Stimulated activated CD4-positive, alpha-beta T cell treated with anti-CD3 and anti-CD28 coated beads, Interleukin-1b, Interleukin-23, amount 100 ng/mL, for 4 hours (primary cell): ENCODE measurements at places on chromosomes 4 and X.

- no peak for DNase-seq
These were observed 29.1 kb downstream of the NELFA start for GRCh38 chr4:1979477-1980196.

GRCh38 chr4:114907568-114907967 is 205.9 kb downstream of the NDST4 start:
- no peak for DNase-seq

- no peak for DNase-seq
These were observed 18.9 kb upstream of the DUSP9 start for GRCh38 chrX:153628129-153628528.

DNA sequence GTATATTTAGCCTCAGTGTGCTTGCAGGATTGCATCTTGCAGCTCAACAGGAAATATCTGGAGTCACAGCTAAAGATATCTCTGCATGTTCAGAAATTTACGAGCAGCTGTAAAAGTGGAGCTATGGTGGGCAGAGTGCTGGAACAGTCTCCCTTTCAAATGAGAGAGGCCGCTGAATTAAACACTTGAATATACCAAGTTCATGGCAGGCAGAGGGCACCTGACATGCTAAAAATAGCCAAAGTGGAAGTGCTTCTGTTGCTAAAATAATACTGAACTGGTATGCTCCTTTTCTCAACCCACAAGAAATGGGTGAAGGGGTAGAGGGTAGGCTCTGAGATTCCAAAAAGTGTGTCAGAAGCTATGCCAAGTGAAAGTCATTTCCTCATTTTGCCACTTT is 98.1 kb downstream of the MGST2 start:
- no peak for DNase-seq

DNA sequence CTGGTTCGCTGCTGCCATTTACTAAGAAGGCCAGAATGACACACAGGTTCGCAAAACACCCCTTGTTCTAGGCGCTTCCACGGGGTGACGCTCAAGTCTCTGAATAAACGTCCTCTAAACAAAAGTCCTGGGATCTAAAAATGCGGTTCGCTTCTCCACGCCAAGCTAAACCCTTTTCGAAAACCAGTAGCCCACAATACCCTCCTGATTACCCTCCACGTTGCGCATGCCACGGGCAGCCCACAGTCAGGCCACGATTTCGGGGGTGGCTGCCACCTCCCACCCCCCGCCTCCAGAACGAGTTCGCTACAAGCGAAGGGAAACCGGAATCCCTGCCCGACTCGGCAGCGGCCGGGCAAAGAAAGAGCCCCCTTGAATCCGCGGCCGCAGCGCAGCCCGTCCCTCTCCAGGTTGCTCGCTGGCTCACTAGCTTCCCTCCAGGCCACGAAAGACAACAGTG is 423 bp downstream of the RPL39 start:
- peak; percentile 21 for DNase-seq

- DNase-seq: no peak
These were observed 214.6 kb upstream of the GALNT7 start for GRCh38 chr4:172953896-172954568.

DNA sequence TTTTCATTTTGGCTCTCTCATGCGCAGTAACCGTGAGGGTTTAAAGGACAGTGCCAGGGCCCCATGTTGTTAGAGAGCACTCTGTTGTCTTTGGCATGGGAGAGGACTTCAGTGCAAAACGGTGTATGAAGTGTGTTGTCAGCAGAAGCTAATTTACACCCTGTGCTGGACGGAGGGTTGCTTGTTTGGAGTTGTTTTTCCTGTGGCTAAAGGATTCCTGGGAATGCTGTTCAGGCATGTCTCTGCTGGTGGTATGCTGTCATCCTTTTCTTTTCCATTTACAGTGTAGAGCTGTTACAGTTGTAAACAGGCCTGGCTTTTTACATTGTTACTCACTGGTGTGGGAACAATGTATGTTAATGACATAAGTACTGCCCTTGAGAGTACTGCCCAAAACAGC is 206.3 kb downstream of the CBR4 start:
- no peak for DNase-seq

GRCh38 chr4:94841864-94842221 is 84.1 kb downstream of the BMPR1B start:
- DNase-seq: no peak

- DNase-seq: no peak
These were observed 319.5 kb upstream of the NOCT start for GRCh38 chr4:138696058-138696457.

GRCh38 chr4:14906805-14907204 is 95.5 kb upstream of the CPEB2 start:
- no peak for DNase-seq

- no peak for DNase-seq
These were observed 108.5 kb downstream of the PHKA2 start for GRCh38 chrX:18875256-18875878.

- DNase-seq: no peak
These were observed 25.7 kb downstream of the NKX1-1 start for GRCh38 chr4:1380368-1381151.

GRCh38 chrX:49079489-49080428 is at the start of gene WDR45:
Gene WDR45, minus strand, starts transcription at chrX:49079887. Its CDS starts 1,792 bp downstream, at chrX:49078095.
- DNase-seq: peak; percentile 44

GRCh38 chrX:112120721-112121120 is 38.1 kb upstream of the TRPC5 start:
- DNase-seq: no peak

DNA sequence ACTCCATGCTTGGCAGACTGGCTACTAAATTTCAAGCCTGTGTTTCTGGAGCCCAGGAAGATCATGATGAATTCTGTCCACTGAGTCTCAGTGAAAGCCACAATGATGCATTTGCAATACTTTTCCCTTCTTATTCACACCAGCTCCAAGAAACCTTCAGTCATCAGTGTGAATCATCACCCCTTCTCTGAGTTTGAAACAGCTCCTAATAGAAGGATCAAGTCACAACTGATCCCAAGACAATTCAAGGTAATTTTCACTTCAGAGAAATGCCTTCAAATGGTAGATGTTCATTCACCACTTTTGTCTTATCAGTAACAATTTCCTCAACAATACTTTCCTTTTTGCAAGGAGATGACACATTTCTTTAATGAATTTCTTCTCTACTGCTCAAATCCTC is 257.4 kb downstream of the NLGN4X start:
- DNase-seq: no peak

DNA sequence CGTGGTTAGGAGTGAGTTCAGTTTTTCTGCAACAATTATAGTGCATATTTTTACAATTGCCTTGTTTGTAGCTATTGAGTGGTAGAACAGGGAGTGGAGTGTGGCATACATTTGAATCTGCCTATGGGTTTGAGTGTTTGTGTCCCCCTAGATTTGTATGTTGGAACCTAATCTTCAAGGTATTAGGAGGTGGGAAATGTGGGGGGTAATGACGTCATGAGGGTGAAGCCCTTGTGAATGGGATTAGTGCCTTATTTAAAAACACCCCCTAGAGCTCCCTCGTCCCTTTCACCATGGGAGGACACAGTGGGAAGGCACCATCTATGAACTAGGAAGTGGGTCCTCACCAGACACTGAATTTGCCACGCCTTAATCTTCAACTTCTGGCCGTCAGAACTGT is 819.6 kb downstream of the NLGN4X start:
- no peak for DNase-seq

DNA sequence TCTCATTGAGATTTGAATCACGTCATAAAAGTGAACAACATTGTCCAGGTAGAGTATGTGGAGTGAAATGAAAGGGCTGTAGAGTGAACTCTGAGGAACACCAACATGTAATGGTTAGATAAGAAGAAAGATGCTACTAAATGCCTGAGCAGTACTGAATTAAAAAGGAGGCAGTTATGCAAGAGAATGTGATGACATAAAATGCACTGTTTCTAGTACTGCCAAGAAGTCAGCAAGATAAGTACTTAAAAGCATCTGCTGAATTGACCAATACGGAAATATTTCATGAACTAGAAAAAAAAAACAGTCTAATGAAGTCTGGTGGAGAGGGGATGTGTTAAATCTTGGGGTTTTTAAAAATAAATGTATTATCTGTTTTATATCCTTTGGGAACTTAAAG is 583.8 kb upstream of the GALNT7 start:
- DNase-seq: no peak

GRCh38 chrX:67570839-67571238 is 27.0 kb downstream of the AR start:
- no peak for DNase-seq

- no peak for DNase-seq
These were observed 4.4 kb upstream of the C4orf36 start for GRCh38 chr4:86896596-86896995.

DNA sequence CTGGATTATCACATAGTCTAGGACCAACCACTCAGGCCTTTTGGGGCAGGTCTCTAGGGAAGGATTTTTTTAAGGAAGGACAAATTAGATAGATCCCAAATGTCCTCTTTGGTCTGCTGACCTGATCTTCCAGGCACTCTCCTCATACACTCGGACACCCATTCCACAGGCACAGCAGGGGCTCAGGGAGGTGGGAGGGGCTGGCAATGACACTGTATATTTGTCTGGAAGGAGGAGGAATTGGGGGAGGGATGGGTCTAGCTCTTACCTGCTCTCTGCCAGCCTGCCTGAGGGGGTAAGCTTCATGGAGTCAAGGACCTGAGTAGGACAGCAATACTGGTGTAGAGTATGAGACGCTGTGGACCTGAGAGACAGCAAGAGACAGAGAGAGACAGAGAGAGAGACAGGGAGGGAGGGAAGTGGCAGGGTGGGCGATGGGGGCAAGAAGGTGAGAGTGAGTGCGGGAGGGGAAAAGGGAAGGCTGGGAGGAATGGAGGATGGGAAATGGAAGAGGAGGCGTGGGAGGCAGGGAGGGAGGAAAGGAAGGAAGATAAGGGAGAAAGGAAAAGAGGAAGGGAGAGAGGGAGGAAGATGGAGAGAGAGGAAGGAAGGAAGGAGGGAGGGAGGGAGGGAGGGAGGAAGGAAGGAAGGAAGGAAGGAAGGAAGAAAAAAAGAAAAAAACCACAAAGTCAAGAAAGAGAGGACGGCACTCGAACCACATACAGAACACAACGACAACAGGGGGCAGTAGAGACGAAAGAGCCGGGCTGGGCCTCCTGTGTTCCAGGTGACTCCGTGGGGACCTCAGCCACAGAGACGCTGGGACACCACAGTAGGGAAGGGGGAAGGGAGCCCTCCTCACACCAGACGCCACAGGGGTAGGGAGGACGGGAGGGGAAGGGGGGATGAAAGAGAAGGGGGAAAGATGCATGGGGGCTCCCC is 1.8 kb downstream of the IQSEC2 start:
- DNase-seq: no peak

DNA sequence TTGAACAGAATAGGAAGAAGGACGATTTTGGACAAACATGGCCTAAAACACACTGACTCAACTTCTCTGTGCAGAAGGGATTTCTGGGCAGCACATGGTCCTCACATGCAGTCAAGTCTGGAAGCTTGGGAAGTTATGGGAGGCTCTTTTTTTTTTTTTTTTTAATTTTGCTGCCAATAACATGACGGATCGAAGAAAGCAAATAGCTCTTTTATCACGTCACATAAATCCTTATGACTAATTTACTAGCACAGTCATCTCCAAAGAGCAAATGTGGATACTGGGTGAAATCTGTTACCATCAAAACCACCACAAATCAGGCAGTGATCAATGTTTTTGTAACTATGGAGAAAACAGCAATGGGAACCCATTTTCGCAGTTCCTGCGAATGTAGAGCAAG is 193.3 kb upstream of the FAM9B start:
- no peak for DNase-seq

DNA sequence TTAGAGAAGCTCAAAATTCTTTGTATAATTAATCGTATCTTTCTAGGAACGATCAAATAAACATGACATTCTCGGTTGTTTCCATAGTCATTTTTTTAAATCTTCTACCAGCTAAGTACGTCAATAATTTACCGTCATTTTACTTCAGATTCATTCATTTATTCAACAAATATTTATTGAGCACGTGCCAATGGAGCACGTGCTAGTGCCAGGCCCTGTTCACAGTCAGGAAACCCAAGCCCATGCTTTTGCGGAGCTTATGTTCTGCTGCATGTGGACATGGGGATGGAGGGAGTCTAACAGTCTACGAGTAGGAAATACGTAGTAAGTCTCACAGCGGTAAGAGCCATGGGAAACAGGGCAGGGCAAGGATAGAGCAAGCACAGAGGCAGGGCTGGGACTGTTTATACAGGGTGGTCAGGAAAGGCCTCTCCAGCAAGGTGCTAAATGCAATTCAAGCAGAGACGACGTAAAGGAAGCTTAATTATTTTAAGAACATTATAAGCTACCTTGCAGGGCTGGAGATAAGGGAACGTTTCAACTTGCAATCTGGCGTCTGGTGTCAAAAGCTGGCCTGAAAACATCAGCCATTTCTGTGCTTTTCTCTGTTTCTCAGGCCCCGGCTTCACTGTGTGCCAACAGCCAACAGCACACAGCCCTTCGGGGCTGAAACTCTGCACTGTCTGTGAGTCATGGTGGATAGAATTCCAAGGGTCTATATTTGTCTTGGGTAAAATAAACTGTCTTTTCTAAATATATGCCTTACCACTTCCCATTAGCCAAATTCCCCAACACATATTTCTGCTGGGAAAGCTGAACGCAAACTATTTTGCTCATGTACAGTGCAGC is 517.1 kb upstream of the ZFP42 start:
- no peak for DNase-seq

GRCh38 chr4:17323554-17324385 is 188.1 kb downstream of the QDPR start:
- DNase-seq: no peak

- no peak for DNase-seq
These were observed 35.0 kb downstream of the CLDN2 start for GRCh38 chrX:106955004-106955772.
